Effector CD4-positive, alpha-beta T cell (primary cell): ENCODE measurements at places on chromosomes 6 and 20.

DNA sequence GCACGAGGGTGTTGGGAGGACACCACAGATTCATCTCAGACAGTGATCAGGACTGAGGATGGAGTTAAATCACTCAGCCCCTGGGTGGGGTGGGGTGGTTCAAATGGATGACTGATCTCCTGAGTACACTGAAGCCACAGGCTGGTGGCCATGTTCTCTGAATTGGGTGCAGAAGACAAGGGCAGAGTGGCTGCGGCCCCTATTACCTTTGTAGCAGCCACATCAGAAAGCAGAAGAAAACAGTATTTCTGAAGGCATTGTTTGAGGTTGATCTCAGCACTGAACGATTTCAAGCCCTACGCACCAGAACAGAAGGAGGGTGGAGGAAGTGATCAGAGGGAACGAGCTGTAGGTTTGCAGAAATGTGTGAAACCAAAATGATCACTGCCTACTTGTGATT lies 71.6 kb downstream of the SH3BGRL2 start:
- no peak for DNase-seq

DNA sequence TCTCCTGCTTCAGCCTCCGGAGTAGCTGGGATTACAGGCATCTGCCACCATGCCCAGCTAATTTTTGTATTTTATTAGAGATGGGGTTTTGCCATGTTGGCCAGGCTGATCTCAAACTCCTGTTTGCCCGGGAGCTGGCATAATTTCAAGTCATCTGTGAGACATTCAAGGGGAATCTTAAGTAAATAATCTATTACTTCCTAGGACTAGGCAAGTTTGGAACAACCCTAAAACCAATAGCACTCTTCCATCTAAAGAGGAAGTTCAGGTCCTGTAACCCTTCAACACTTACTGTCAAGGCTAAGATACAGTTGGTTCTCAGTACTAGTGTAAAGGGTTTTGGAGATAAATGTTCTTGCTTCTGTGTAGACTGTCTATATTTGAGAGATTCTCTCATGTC lies 267.8 kb upstream of the IRAK1BP1 start:
- no peak for DNase-seq

GRCh38 chr6:118171852-118172251 lies 264.8 kb downstream of the SLC35F1 start:
- no peak for DNase-seq

DNA sequence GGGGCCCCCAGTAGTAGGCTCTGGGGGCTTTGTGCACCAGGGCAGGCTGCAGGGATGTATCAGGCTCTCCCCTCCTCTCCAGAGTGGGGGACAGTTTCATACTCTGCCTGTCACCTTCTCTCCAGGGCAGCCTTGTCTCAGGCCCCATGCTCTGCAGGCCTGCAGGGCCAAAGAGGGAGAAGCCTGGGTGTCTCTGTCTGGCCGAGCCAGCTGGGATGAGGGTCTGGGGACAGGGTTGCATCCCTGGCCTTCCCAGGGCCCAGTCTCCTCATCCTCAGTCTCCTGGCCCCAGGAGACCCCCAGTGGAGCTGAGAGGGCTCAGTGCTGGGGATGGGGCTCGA lies 14.8 kb upstream of the IP6K3 start:
- no peak for DNase-seq

GRCh38 chr6:35086636-35087360 lies 54.3 kb downstream of the TCP11 start:
- no peak for DNase-seq

DNA sequence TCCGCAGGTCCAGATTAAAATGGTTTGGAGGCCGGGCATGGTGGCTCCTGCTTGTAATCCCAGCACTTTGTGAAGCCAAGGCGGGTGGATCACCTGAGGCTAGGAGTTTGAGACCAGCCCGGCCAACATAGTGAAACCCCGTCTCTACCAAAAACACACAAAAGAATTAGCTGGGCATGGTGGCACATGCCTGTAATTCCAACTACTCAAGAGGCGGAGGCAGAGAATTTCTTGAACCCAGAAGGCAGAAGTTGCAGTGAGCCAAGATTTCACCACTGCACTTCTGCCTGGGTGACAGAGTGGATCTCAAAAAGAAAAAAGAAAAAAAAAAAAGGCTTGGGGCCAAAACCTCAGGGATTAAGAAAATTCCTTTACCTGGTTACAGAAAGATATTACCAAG lies 30.5 kb downstream of the C6orf15 start:
- DNase-seq: no peak

- no peak for DNase-seq
Measured at GRCh38 chr20:53263554-53264438, 291.6 kb downstream of the TSHZ2 start.

- no peak for DNase-seq
Measured at GRCh38 chr6:145829102-145829501, 14.5 kb upstream of the FBXO30 start.

- no peak for DNase-seq
Measured at GRCh38 chr20:17620371-17621228, 50.7 kb downstream of the DSTN start.

GRCh38 chr6:10449751-10450150 lies 34.9 kb upstream of the TFAP2A start:
- DNase-seq: no peak

- no peak for DNase-seq
Measured at GRCh38 chr6:107563694-107564588, 74.0 kb downstream of the SOBP start.

DNA sequence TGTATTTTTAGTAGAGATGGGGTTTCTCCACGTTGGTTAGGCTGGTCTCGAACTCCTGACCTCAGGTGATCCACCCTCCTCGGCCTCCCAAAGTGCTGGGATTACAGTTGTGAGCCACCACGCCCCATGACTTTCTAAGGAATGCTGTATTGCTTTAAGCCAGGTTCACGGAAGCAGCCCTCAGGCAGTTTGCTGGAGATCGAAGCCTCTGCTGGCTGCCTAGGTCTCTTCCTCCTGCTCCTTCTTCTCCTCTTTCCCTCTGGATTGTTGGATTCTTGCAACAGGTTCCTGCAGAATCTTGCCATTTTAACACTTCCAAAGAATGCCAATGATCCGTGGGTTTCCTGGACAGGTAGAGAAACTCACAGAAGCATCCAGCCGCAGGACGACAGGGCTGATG lies 29.3 kb upstream of the B4GALT5 start:
- DNase-seq: no peak

- DNase-seq: no peak
Measured at GRCh38 chr6:131366223-131366622, 206.8 kb upstream of the ARG1 start.

GRCh38 chr20:21505810-21506530 lies 7.9 kb downstream of the NKX2-2 start:
- DNase-seq: peak; percentile 45

DNA sequence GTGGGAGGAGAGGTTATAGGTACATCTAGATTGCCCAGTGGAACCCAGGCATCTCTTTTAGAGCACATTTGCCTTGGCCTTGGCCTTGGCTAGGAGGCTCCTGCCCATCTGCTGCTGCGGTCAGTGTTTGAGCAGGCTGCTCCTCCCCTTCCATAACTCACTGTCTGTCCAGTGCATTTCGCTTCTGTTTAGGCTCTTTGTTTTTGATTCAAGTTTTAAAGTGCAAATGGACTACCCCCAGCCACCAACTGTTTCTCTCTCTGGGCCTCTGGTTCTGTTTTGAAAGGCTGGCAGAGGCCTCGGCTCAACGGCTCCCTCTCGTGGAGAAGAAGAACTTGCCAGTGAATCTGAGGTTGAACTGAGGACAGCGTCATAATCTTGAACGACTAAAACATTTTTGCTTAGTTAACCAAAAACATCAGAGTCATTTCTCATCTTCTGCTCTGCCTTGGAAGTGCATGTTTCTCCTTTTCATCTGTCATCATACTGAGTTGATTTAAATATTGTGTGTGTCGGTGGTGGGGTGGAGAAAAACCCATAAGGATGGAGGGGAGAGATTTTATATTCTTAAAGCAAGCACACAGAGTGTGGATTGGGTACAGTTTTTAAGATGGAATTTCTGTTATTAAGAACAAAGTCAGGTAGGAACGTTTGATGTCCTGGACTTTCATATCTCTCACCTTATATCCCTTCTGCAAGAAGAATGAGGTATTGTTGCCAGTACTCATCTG lies 171.4 kb downstream of the DTNBP1 start:
- DNase-seq: peak; percentile 53

DNA sequence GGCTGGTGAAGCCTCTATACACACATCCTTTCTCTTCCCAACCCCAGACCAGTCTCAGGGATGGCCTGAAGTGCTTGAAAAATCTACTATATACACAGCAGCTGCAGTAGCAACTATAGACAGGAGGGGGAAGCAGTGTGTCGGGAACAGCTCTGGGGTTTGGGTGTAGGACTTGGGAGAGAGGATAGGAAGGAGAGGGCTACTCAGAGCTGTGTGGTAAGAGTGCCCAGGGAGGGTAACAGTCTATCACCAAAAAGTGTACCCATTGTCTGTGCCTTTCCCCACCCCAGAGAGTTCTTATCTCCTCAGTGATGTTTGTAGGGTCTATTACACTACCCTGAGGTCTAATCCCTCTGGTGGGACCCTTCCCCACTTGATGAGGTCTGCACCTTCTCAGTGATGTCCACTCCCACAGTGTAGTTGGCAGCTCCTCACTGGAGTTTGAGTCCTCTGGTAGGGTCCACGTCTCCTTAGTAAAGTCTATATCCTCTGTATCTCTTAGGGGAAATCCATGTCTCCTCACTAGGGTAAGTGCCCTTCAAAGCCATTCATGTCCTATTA lies 1.5 kb upstream of the GGT7 start:
- no peak for DNase-seq

DNA sequence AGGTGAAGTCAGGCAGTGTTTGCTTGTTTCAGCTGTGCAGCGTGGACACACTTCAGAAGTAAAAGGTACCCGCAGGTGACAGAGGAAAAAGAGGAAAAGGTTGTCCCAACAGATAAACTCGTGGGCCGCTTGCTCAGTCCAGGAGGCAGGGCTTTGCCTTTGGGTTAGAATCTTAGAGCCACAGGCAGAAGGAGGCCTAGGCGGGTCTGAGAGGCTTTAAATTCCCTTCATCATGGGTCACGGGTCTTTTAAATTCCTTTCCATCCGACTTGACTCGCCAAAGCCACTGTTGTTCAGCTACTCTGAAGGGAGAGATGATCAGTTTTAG lies 48.2 kb downstream of the AGPAT4 start:
- DNase-seq: no peak

GRCh38 chr20:60224914-60225313 lies 266.7 kb downstream of the CDH26 start:
- DNase-seq: no peak

DNA sequence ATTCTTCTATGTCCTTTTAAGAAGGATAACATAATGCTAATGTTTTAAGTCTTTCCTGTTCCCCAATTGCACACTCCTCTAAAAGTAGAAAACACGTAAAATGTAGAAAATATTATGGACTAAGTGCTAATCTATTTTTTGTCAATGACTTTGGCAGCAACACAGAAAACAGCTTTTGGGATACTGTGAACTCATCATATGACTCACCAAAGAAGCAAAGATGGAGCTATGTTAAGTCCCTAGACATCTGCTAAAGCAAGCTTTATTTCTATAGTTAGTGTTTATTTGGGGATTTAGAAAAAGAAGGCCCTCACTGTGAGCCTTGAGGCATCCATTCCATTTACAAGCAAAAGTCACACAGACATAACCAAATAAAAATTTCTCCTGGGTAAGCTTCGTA lies 23.0 kb downstream of the OPN5 start:
- DNase-seq: no peak

DNA sequence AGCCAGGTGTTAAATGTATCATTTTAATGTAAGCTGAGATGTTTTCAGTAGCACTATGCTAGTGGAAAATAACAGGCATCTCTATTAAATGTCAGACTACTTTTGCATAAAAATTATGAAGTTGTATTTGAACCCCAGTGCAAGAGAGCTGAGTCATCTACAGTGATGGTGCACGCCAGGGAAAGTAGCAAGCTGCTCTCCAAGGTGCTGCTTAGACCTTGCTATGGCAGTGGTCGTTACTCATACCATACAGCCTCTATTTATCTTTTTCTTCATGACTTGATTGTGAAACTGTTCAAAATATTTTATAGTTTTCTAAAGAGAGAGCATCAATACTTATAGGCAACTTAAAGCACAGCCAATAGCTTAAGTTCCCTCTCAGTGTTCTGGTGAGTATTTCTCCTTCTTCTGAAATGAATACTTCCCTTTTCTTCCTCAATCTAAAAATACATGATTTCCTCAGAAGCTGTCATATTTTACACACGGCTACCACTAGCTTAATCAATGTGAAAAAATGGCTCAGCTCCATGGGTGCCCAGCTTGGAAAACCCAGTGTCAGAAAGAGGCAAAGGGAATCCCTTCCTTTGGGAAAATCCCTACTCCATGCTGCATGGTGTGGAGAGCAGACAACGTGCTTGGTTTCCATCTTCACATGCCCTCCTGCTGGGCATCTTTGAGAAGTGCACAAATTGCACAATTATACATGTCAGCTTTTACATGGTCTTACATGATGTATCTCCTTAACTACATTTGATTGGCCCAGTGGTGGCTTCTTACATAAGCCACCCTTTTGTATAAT lies 105.6 kb downstream of the ELOVL4 start:
- DNase-seq: no peak

DNA sequence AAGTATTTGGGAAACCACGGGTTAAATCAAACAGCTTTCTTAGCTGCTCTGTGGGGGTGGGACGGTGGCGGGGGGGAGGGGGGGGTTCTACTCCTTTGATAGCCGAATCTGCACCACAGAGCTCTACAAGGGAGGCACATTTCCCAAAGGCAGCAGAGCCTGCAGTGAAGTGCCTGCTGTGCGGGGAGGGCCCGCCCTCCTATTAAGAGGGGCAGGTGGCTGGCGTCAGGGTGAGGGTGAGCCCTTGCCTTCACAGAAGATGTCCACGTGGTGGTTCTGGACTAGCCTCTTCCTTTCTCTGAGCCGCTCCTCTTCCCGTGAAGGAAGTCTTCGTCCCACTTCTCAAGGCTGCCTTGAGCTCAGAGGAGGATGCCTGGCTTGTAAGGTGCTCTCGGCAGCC lies 174.9 kb upstream of the THBS2 start:
- DNase-seq: no peak

DNA sequence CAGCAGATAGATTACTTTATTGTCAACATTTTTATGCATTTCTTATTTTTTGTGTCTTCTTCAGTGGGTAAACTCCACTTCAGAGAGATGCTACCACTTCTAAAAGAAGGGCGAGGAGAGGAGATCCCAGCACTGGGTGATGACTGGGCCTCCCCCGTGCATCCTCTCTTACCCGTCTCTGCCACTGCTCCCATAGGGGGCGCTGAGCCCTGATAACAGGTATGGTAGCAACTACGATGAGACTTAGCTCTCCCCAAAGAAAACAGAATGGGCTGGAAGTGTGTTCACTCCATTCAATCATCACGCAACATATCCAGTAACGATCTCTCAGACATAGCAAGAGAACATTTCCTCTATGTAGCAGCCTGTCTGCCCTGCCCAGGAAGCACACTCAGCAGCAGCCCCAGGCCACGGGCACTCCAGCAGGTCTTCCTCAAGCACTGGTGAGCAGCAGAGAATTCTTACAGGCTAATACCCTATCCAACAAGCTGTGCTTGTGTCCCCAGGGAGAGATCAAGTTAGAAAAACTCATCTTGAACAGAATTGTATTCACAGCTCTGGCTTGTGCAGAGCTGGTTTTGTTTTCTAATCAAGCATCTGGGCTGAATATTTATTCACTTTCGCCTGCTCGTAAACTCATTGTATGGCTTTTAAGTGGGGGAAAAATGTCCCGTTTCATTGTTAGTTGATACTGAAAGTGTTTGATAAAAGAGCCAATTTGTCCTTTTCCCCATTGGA lies 533.1 kb upstream of the CDH4 start:
- DNase-seq: no peak

- no peak for DNase-seq
Measured at GRCh38 chr20:48785801-48786200, 42.0 kb downstream of the PREX1 start.

GRCh38 chr20:54366669-54367344 lies 108.6 kb upstream of the DOK5 start:
- no peak for DNase-seq

- no peak for DNase-seq
Measured at GRCh38 chr6:38354905-38355304, 284.8 kb downstream of the BTBD9 start.
